Ovary (tissue), 10 donors: ENCODE measurements at places on chromosomes 7 and 10. TPM values are rescaled to one million over a fixed set of nuclear protein-coding genes. Genes with fewer than 3 reads are reported as not detected.

CUL1 gene
- total RNA-seq: 40.2 TPM

DRGX gene
- not detected for total RNA-seq

GRCh38 chr10:4770801-4771553, 55.0 kb upstream of the AKR1E2 start:
- DNase-seq: no peak
- no peak overlapping the region for H3K4me3 ChIP-seq

- no peaks in the 10 kb centered on the region for H3K36me3 ChIP-seq
- H3K27me3 ChIP-seq: no peaks in the 10 kb centered on the region
These were observed 480.6 kb downstream of the IPMK start for GRCh38 chr10:57786850-57787750.

DNA sequence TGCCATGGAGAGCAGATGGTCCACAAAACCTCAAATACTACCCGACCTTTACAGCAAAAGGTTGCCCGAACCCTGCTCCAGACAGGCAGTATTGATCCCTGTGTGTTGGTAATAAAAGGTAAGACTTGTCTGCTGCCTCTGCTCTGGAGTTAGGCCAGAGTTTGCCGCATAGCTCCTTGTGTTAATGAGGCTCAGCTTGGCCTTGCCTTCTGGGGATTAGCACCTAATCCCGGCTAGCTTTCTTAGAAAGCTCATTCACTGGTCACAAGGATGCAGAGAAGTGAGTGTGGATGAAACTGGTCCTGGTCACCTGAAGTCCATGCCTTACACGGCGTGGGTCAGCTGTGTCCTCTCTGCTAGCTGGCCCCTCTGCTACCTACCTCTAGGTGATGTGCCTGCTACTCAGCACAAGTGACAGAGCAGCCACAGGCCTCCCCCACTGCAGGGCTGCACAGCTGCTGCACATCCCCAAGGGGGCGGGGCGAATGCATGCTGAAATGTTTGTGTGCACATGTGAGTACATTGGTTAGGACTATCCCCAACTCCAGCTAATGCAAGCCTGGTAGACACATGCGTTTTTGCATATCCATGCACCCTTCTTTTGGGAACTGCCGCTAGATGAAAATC, 31.7 kb upstream of the SYPL1 start:
- DNase-seq: no peak
- H3K27ac ChIP-seq: no peak overlapping the region
- H3K36me3 ChIP-seq: no peaks in the 10 kb centered on the region

GRCh38 chr10:498760-499435, 190.6 kb downstream of the DIP2C start:
- no peaks in the 10 kb centered on the region for H3K27me3 ChIP-seq
- no peak for DNase-seq
- no peaks in the 10 kb centered on the region for H3K36me3 ChIP-seq
- H3K4me3 ChIP-seq: no peak overlapping the region
- H3K27ac ChIP-seq: no peak overlapping the region
